Eye (tissue), 1 donor: ENCODE measurements at places on chromosomes 5 and 9.

- no peak for DNase-seq
Observed at GRCh38 chr9:98913044-98913443, 30.7 kb upstream of the COL15A1 start.

DNA sequence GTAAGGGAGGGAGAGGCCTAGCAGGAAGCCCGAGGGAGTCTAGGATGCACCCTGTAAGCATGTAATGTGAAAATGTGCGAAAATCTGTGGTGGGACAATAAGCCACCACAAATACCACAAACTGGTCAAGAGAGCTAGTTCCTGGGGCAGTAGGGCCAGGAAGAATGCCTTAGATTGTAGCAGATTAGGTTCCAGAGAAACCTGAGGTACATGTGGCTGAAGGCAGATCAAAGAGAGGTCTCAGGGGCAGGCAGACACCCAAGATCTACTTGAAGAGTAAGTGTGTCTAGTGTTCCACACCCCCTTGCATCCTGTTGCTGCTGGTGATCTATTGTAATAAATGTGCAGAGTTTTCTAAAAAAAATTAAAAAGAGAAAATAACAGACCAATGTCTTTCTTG is 1677.3 kb upstream of the CDH6 start:
- no peak for DNase-seq

DNA sequence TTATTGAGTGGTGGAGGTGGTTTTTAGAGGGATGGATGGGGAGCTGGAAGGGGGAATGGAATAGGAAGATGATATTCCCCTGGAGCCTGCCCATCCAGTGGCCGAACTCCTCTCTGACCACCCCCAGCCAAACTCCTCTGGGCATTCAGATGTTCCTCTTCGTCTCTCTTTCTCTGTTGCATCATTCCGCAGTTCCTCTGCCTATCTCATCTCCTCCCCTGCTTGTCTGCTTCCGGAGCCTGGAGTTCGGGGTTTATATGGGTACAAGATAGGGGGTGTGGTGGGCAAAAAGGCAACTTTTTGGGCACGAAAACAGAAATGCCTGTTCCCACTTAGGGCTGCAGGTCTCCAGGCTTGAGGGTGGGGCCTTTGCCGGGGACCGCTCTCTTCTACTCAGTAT is 12.2 kb upstream of the CDK5RAP2 start:
- no peak for DNase-seq

DNA sequence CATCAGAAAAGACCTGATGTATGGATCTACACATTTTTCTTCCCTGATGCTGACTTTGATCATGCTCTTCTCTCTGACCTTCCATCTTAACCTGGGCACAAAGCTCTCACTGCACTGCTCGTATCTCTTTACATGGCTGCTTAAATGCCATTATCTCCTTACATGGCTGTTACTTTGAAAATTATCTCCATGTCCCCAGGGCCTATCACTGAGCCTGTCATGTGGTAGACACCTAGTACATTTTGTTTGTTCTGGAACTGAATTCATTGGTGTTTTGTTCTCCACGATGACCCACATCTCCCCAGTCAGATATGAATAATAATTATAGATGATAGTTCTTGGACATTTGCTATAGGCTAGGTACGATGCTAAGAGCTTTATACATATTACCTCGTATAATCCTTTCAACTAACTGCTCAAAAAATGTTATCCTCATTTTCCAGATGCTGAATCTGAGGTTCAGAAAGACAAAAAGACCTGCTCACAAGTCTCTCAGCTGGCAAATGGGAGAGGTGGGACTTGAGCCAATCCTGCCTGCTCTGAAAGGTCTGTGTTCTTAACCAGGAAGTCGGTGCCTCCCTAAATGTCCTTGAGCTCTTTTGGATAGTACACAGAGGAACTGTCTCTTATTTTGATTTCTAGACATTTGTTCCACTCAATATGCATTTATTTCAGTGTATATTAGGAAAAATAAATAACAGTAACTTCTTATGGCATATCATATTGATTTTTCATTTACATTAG is 9.8 kb upstream of the CPEB4 start:
- no peak for DNase-seq

DNA sequence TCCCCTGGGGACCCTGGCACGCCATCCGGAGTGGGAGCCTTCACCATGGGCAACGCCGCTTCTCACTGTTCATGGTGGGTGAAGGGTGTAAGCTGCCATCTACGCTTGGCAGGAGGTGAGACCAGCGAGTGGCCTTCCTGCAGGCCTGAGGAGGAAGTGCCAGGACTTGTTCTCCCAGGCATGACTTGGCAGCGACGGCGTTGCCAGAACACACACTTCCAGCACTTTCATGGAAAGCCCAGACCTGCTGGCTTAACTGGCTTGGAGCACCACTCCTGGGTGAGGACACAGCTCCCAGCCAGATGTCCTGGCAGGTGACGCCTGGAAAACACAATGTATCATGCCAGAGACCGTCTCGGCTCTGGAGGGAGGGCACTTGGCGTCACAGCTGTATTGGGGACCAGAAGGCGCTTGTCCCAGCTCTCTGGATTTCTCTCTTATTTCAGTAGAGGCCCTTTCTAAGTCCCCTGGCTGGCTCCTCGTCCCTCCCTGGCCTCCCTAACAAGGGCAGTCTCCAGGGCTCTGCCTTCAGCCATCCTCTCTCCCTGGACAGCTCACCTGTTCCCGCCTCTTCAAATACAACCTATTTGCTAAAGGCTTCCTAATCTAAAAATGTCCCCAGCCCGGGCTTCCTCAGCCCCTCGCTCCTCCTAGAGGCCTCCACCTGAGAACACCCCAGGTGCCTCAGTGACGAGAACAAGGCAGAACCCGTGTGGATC is 188.3 kb downstream of the OLFM1 start:
- no peak for DNase-seq

GRCh38 chr5:5979377-5979760 is 399.0 kb downstream of the MED10 start:
- DNase-seq = peak; percentile 56

- DNase-seq = no peak
Observed at GRCh38 chr5:169328401-169328800, 27.5 kb upstream of the SLIT3 start.

DNA sequence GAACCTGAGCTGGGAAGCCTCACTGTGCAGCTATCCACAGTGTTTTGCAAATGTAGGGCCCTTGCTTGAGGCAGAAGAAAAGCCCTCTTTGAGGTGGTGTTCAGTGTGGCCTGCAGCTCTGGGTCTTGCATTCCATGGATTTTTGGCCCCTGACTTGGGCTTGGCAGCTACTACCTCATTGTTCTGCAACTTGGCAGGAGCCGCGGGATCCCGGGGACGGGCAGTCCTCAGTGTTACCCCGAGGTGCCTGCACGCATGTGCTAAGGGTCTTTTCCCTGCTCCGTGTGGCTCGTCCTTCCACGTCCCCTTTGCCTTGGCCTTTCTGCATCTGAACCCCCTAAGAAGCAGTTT is 39.8 kb downstream of the NEK6 start:
- peak; percentile 76 for DNase-seq

DNA sequence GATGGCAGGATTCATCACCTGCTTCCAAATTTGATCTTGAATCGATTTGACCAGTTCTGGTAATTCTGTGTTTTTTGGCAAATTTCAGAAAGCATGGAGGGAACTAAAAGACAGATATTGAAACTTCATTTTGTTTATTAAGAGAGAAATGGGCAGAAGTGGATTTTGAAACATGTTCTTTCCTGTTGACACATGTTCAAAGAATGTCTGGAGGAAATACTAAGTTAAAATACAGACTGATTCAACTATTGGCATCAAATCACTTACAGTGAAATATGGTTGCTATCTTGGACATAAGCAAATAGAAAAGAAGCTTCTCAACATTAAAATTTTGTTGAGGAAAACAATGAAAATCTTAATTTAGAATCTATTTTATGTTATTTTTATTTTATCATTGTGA is 19.3 kb upstream of the GZMK start:
- DNase-seq = no peak

DNA sequence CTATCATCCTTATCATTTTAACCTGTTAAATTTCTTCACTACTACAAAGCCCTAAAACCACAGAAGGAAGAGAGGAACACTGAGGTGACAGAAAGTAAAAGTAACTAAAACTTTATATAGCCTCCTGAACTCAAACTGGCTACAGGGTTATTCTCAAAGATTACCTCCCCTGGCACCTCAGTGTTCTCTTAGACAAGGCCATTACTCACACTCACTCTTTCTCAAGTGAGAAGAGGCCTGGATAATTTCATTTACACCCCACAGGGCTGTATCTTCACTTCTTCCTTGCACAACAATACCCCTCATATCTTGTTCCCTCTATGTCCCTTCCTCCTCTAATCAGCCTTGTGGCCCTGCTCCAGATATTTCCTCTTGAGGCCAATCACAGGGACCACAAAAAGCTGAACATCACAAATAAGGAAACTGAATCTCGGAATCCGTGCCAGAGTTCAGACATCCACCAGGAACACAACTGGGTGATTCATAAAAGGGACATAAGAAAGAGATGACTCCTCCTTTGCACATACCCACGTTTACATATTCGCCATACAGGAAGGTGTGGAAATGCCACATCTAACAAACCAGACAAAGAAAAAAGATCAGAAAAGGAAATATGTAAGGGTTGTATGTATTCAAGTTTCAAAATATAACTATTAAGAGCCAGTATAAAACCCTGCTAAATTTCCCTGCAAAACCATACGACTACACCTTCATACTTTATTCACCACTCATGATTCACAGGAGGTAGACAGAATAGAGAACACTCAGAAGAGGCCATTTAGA is 1.7 kb upstream of the KLHL3 start:
- DNase-seq = no peak

GRCh38 chr5:93580927-93581445 is at the start of gene NR2F1-AS1:
Gene NR2F1-AS1, minus strand, starts transcription at chr5:93581219.
- DNase-seq = no peak

GRCh38 chr5:73558950-73559349 is 6.5 kb downstream of the ANKRA2 start:
- DNase-seq = no peak

- DNase-seq = no peak
Observed at GRCh38 chr9:112194969-112195431, 19.9 kb upstream of the SUSD1 start.

GRCh38 chr5:78157001-78157400 is 137.5 kb downstream of the AP3B1 start:
- DNase-seq = no peak

GRCh38 chr5:69331528-69332445 is 814 bp downstream of the CCDC125 start:
- peak; percentile 8 for DNase-seq

DNA sequence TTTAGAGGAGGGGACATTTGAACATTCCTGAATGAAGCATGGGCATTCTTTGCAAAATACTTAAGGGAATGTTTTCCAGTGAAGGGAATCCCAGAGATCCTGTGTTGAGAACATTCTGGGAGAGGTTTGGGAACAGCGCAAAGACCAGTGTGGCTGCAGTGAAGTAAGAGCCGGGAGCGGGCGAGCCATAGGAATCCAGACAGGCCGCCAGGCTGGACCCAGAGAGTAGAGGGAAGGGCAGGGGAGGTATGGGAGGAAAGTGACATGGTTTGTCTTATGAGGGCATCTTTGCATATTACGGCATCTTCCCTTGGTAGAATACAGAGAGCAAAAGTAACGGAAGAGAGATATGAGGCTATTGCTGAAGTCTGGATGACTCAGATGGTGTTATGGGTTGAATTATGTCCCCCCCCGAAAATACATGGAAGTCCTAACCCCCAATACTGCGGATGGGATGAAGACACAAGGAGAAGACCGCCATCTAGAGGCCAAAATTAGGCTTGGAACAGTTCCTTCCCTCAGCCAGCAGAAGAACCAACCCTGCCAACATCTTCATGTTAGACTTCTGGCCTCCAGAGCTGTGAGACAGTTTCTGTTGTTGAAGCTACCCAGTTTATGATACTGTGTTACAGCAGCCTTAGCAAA is 268.2 kb downstream of the MAST4 start:
- DNase-seq = no peak

- DNase-seq = no peak
Observed at GRCh38 chr9:70466976-70467561, 52.6 kb upstream of the KLF9 start.

- DNase-seq = peak; percentile 84
Observed at GRCh38 chr9:2242831-2243330, 227.7 kb downstream of the SMARCA2 start.

- no peak for DNase-seq
Observed at GRCh38 chr9:126755317-126755875, 49.4 kb upstream of the ZBTB43 start.

- no peak for DNase-seq
Observed at GRCh38 chr5:10503997-10504793, 59.7 kb upstream of the ANKRD33B start.

DNA sequence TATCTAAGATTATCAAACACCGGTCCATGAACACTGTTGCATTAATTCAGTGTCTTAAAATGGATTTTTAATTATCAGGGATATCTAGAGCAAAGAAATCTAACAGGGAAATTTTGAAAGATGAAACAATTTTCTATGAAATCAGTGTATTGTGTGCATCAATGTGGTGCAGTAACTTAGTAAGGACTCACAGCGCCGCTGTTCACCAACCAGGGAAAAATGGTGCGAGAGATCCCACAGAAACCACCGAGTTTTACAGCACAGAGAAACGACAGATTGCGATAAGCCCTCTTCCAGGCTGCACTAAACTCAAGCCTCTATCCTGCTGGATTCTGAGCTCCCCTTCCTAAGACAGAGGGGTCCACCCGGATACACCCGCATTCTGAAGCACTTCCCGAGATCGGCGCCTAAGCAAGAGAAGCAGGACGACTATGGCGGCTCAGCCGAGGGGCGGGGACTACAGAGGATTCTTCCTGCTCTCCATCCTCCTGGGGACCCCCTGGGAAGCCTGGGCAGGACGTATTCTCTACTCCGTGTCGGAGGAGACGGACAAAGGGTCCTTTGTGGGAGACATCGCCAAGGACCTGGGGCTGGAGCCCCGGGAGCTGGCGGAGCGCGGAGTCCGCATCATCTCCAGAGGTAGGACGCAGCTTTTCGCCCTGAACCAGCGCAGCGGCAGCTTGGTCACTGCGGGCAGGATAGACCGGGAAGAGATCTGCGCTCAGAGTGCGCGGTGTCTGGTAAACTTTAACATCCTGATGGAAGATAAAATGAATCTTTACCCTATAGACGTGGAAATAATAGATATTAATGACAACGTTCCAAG is at the start of gene PCDHGA7:
Gene PCDHGA7, plus strand, starts transcription at position 274 of the 826 bp plus-strand sequence. Its CDS starts 158 bp downstream, at position 432.
- no peak for DNase-seq

DNA sequence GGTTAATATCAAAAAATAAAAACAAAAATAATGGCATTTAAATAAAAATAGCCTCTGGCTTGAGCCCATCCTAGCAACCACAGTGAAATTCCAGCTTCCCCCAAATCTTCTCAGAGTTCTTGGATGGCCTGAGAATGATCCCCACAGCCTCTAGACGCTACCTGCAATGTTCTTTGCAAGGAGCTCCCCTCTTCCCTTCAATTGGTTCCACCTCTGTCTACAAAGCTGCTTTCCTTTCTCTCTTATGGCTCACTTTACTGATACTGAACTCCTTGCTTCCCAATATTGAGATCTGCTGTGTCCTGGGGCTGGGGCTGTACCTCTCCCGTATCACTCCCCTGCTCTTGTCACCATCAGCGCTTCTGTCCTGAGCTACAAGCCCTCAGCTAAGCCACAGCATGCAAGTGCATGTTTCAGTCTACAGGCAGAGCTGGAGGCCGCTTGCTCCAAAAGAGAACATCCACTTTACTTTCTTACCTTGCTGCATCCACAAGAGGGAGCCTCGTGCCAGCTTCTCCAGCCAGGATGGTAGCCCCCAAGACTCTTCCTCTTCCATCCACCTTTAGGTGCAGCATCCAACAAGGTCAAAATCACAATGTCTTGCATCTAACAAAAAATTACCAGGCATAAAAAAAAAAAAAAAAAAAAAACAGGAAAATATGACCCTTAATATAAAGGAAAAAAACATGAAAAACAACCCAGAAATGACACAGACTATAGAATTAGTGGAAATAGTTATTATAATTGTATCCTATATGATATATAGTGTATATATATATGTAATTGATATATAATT is 57.4 kb upstream of the PRSS3 start:
- DNase-seq = peak; percentile 50
